Stimulated activated CD4-positive, alpha-beta T cell treated with anti-CD3 and anti-CD28 coated beads, TNF-alpha, amount 100 ng/mL, for 24 hours (primary cell): ENCODE measurements at places on chromosomes 1 and 21.

GRCh38 chr1:244339073-244339692 is 112.5 kb downstream of the ADSS2 start:
- DNase-seq: no peak

DNA sequence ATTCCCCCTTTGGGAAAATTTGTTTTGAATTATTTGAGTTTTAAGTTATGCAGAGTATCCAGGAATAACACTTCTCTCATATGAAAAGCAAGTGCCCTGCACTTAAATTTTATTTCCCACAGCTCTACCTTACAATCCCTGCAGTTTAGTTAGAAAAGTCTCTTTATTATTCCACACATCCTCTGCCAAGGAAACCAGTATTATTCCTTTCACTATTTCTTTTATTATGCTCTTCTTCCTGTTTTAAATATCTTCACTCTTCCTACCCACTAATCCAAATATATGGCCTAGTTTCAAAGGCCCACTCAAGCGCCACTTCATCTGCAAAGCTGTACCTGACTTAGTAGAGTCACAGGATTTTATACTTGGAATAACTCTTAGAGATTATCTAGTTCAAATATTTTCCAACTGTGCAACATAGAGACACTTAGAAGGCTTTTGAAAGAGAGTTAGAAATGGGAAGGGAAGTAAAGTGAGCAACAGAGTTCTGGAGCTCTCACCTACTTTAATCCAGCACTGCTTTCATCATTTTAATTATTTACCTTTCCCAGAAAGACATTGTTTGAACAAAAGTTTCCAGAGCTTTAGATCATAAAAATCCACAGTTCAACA is 97.2 kb upstream of the LYPLAL1 start:
- DNase-seq: no peak

DNA sequence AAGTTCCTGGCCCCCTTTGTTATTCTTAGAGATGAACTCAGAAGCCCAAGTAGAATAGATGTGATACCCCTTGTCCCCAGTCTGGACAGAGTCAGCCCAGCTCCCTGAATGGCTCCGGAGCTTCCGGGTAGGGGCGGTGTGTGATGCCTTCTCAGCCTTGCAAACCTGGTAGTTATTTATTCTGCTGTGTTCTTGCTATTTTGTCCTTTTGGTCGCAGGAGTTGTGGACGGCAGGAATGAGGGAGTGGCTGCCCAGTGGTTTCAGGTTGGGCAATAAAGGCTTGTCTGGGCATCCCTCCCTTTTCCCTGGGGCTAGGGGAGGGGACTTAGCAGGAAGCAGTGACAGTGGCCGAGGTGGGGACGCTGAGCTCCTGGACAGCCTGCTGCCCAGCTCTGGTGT is 2.8 kb downstream of the PTPRU start:
- DNase-seq: no peak

DNA sequence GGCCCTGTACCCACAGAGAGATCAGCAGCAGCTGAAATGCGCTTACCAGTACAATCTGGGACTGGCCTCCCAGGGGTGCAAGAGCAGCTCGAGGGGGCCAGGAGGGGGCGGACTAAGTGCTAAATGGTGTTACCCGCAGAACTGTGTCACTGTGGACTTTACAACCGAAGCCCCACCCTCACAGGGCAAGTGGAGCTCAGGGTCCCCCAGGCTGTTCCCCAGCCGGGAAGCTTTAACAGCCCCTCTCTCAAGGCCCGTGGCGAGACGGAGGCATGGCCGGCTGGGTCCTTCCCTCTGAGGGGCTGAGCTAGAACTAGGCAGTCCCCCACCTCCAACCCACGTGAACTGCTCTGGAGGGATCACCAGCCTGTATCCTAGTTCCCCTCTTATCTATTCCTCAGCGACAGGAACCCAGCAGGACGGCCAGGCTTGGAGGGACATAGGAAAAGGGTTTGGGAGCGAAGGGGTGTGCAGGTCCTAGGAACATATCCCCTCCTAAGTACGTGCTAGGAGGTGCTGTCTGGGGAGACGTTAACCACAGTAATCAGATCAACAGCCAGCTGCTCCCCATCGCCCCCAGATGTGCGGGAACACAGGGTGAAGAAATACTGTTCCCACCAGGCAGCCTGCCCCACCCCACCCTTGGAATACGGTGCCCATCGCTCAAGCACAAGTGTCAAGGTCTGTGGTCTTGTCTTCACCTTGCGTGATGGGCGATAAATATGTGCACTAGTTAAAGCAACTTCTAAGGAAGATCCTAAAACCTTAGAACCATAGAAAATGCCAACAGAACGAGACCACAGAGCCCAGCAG is 24.4 kb downstream of the ZBTB17 start:
- DNase-seq: no peak

GRCh38 chr1:218164111-218164929 is 120.8 kb upstream of the RRP15 start:
- no peak for DNase-seq

DNA sequence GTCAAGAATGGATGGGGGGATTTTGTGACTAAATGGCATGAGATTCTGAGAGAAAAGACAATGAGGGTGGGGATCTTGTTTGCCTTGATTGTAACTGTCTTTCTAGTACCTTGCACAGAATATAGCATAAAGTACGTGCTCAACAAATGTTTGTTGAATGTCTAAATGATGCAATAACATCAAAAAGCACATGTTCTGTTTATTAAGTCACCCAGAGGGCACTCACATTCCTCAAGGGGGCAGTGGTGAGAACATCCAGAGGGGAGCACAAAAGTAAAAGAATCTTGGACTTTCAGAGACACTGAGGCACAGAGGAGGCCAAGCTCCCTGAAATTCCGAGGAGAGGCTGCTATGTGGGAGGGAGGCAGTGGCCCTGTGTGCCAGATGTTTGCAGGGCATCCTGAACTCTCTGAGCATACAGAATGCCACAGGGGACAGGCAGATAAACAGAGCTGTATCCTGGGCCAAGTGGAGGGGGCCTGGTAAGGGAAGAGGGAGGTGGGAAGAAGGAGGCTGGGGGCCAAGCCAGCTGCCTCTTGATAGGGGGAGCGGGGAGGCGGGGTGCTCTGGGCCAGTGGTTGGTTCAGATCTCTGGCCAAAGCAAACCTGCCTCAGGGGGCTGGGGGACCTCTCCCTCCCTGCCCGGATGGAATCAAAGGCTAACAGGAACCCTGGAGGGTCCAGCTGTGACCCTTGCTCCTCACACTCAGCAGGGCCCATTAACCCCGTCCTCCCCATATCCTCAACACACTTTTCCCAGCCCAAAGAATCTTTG is 6.5 kb upstream of the ATP1A2 start:
- no peak for DNase-seq

DNA sequence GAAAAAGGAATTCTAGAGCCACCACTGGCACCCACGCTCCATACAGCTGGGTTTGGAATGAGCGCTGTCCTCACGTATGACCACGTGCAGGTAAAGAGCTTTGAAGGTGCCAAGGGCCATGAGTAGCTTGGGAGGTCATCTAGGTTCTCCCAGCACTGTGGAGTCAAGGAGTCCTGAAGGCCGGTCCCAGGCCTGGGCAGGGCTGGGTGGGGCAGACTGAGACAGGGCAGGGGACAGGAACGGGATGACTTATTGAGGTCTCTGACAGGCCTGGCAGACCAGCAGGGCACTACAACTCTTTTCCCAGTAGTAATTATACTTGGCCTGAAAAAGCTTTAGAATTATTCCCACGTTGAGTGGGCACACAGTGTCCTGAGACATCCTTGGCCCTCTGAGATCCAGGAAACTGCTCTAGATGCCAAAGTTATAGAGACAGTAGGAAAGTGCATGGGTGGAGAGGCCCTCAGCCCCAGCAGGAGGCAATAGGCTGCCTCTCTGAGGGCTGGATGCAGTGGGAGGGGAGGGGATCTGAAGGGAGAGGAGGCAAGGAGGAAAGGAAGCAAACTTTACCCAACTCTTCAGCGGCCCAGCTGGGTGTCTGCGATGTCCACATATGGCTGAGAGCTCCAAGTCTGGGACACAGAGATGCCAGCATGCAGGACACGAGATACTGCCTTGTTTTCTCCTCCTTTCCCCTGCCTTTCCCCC is 1.8 kb upstream of the CDA start:
- DNase-seq: no peak

DNA sequence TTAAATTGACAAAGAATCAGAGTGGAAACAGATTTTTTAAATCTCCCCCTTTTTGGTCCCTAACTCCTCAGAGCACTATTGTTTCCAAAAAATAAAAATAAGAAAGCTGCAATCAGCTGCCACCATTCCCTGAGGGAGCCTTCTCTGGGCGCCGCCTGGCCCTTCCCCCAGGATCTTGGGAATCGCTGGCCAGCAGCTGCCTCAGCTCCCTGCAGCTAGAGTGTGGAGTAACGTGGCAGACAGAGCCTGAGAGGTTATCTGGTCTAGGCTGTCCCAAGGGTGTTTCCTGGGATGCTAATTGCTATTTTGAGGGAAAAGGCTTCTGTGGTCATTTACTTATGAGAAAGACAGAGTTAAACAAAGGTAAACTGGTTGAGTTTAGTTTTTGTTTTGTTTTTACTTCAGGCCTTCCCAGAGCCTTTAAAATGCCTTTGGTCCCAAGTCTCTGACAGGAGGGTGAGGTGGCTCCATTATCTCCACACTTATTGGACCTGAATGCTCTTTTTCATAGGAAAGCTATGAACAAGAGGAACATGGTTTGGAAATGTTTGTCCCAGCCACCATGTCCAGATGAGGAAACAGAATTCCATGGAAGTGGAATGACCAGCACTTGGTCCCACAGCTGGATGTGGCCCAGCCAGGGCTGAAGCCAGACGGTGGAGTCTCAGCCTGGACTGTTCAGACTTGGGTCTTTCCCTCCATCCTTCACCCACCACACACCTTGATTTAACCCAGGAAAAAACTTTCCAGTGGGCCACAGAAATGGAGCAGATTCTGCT is 14.1 kb upstream of the KIAA1614 start:
- no peak for DNase-seq
